ENCODE measurements at places on chromosomes 13 and 19.

- no peak for DNase-seq
Observed at GRCh38 chr19:31344403-31344802, 4.8 kb downstream of the TSHZ3 start.

- DNase-seq: no peak
Observed at GRCh38 chr19:16791942-16792341, 37.3 kb upstream of the SIN3B start.

- DNase-seq: peak; percentile 52
Observed at GRCh38 chr19:33406521-33407139, 33.1 kb downstream of the CEBPG start.

DNA sequence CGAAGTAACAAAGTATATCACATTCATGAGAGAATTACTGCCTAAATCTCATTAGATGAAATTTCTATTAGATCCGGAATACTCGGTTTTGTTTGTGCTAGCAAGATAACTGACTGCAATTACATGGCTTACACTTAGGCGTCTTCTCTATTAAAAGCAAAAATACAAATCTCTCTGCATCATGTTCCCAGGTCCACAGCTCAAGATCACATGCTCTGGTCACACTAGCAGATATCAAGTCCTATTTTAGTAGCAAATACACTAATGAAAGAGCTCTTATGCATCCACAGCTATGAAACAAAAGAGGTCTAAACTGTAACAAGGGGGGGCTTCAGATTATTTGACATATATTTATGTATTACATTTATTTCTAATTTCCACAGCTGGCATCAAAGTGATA lies 53.5 kb downstream of the EFNB2 start:
- DNase-seq: no peak

DNA sequence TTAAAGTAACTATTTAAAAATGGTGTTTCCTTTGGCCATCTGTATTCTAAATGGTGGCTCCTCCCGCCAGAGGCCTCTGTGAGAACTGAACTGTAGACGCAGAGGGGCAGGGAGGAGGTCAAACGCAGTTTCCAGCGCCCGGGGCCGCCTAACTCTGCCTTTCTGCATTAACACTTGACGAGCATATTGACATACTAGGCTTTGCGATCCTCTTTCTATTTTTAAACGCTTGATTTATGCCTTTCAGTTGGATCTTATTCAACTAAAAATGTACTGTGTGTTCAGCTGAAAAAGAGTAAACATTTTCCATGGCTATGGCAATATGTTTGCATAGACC lies 74.7 kb downstream of the SPACA7 start:
- no peak for DNase-seq

- DNase-seq: peak; percentile 42
Observed at GRCh38 chr19:18733196-18733647, 49.7 kb downstream of the CRTC1 start.

DNA sequence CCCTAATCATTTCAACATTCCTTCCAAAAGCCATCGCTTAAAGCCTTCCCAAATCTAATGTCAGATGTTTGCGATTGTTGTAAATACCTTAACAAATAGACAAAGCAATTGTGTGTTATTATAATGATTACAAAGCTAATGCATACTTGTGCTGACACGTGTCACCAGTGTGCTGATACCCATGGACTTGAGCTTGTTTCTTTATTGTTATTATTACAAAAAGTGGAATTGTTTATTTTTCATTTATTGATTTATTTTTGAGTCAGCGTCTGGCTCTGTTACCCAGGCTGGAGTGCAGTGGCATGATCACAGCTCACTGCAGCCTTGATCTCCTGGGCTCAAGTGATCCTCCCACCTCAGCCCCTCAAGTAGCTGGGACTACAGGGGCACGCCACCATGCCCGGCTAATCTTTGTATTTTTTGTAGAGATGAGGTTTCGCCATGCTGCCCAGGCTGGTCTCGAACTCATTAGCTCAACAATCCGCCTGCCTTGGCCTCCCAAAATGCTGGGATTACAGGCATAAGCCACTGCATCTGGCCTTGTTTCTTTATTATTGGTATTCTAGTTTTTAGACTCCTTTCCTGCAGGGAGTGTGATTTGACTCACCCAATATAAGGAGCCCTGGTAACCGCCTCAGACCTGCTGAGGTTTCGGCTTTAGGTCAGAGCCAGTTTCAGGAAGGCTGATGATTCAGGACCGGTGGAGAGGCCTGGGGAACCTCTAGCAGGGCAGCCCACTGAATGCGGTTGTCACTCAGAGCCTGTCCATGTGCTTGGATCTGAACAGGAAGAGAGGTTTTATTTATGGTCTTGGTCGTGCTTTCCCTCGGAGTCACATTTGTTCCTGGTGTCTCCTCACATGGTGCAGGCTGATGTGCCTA lies 2.1 kb upstream of the FBXO17 start:
- DNase-seq: peak; percentile 60

DNA sequence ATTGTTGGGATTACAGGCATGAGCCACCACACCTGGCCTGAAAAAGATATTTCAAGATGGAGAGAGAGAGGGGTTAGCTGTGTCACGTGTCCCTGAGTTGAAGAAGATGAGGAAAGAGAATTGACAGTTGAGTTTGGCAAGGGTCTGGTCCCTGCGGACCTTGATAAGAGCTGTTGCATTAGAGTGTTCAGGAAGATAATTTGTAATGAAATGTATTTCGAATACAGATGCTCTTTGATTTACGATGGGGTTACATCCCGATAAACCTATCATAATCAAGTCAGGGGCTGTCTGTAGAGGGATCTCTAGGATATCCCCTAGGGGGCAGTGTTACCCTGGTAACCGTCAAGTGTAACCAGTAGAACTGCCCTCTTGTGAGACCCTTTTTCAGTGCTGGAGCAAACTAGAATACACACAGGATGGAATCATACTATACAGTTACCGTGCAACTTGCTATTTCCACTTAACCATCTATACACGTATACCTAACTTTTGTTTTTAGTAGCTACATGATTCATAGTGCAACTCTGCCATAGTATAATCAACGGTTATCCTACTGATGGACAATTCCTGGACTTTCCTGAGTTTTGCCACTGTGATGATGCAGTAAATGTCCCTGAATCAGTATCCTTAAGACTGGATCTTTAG lies 1.5 kb upstream of the ELOF1 start:
- peak; percentile 72 for DNase-seq

- no peak for DNase-seq
Observed at GRCh38 chr13:19179916-19180315, 1.7 kb downstream of the TUBA3C start.

- no peak for DNase-seq
Observed at GRCh38 chr19:17677002-17677401, 11.2 kb downstream of the UNC13A start.

- no peak for DNase-seq
Observed at GRCh38 chr13:34857558-34858325, 84.3 kb upstream of the NBEA start.

- DNase-seq: peak; percentile 21
Observed at GRCh38 chr19:39941615-39942365, 7.4 kb upstream of the FCGBP start.

DNA sequence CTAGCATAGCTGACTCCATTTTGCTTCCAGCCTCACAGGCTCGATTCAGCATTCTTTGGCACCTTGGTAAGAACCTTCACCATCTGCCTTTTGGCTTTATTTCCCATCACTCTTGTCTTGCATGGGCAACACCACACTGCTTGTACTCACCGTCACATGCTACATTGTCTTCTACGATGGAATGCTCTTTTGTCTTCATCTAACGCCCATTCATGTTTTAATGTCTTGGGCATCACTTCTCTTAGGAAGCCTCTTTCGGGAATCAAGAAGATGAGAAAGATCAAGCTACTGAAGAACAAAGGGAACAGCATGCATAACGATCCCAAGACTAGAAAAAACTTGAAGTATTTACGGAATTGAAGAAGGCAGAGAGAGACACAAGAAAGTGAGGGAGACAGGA lies 5.7 kb upstream of the RPL21 start:
- DNase-seq: no peak

- no peak for DNase-seq
Observed at GRCh38 chr13:51355217-51355616, 15.7 kb downstream of the SERPINE3 start.

DNA sequence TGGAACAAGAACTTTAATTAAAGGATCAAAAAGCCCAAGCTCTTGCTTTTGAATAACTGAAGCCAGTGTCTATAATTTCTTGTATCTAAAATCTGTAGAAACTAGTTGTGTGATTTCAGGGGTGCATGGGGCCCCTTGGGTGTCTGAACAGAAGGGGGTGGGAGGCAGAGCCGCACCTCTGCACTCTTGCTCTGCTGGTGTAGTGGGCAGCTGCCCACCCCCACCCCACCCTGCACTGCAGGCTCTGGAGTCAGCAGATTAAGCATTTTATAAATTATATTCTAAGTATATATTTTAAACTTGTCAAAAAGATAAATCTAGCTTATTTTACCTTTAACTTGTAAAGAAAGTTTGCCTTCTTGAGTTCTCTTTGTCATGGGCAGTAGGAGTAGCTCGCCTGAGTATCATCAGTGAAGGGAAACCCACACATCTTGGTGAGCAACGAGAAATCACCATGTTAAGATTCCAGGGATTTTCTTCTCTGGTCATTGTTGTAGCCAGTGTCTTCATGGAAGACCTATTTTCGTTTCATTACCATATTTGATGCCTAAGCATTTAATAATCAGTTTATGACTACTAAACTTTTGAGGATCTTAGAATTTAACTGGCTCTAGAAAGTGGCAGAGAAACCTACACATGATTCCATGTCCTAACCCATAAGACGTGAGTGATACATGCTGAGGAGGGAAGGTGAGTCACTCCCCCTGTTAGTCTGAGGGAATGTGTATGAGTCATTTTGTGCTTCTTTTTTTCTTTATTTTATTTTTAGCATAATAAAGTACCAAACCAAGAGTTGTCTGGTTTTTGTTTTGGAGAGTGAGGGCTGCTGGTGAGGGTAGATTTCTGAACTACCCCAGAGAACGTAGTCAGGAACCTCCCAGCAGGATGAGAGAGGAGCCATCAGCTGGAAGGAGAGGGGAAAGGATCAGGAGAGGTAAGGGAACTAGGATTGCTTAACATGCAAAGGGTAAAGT lies 7.7 kb downstream of the UBE2L5 start:
- peak; percentile 93 for DNase-seq

DNA sequence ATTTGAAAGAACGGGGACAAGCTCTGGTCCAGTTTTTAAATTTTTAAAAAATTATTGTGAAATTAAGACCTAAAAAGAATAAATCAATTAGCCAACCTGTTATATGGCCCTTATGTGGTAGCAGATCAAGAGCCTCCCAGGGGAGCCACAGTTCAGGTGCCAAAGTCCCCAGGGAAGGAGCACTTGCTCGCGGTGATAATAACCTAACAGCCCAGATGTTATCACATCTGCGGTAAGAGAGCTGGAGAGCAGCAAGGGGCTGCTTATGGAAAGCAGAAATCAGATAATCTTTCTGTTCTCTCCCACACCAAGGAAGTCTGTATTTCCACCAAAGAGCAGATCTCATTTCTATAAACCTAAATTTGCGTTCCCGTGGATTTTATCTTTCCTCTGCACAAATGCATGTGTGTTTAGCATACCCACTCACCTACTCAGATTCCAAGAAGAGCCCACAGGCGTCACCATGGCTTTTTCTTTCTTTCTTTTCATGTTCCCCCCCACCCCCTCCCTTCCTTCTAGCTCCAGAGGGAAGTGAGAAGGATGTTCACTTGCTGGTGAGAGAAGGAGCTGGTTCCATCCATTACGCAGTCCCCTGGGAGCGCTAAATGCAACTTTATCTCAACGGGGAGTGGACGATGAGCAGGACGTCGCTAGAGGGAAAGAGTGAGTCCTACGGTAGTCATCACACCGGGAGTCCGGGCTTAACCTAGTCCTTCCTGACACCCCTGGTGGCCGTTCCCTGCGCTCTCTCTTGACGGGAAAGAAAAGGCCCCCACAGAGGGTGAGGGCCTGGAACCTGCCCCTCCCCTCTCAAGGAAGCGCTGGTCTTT lies 1.6 kb upstream of the POU4F1 start:
- no peak for DNase-seq

- DNase-seq: peak; percentile 33
Observed at GRCh38 chr19:49073514-49074378, 1.2 kb upstream of the KCNA7 start.

GRCh38 chr19:44666852-44667556 lies 4.3 kb upstream of the CEACAM19 start:
- no peak for DNase-seq

DNA sequence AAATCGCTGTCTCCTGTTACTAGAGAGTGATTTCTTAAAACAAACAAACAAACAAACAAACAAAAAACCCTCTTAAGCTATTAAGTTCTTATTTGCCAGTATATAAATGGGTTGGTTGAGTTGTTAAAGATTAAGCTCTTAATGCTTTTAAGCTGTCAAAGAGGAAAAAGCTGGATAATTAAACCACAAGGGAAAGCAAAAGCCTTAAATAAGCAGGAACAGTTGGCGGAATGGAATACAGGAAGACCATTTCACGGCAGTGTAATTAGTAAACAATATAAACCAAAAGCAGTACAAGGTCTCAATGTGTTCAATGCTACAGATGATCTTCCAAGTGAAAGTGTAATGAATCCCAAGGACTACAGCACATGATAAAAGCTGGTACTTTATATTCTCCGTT lies 32.2 kb upstream of the GGACT start:
- no peak for DNase-seq

DNA sequence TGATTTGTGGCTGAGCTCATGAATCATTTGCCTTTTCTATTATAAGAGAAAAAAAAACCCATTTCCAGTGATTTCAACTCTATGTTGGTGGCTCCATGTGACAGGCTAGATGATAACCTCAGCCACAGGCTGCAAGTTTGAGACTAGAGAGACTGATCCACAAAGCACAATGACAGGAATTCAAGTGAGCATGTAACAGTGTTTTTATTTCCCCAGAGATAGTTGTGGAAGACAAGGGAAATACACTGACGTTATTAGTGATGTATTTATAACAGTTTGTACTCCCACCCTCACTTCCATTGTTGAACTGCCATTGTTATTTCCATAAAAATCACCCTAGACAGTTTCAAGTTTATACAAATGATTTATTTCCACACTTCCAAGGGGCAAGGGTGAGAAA lies 27.9 kb upstream of the EDNRB start:
- DNase-seq: no peak

DNA sequence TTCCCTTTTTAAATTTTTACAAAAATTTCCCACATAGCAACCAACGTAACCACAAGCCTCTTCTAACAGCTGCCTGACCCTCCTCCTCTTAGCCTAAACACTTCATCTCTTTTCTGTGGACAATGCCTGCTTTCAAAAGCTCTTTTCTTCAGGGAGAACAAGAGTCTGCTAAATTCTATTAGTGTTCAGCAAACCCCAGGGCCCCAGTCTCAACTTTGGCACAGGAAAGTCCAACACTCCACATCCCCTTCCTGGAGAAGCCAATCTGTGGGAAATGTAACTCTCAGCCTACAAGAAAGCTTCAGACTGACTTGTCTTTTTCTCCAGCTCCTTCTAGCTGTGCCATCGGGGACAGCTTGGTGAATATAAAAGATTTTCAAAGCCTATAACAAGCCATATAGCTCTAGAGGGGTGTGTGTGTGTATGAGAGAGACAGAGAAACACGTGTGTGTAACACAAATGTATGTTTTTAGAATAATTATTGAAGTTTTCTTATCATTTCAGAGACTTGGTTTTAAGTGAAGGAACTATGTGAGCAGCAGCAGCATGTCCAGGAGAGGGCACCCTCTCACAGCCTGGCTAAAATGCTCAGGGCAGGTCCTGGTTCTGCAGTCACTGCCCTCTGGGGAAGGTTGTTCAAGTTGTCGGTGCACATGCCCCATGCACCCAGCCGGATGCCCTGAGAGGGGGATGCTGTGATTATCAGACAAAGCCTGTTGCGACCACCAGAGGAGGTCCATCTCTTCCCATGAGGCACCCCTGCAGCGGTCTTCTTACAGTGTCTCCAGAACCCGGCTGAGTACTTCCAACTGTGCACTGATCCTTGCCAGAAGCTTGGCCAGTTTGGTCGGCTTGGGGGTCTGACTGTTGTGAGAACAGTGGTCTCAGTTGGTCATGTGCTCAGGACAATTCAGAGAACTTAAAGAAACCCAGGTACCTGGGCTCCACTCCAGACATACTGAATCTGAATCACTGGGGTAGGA lies 34.4 kb downstream of the CCDC70 start:
- DNase-seq: peak; percentile 17

All from fibroblast of skin of right quadriceps (primary cell).